ENCODE measurements at places on chromosomes 5 and 9.

- no peak for DNase-seq
Observed at GRCh38 chr5:140147460-140147859, 21.7 kb downstream of the IGIP start.

DNA sequence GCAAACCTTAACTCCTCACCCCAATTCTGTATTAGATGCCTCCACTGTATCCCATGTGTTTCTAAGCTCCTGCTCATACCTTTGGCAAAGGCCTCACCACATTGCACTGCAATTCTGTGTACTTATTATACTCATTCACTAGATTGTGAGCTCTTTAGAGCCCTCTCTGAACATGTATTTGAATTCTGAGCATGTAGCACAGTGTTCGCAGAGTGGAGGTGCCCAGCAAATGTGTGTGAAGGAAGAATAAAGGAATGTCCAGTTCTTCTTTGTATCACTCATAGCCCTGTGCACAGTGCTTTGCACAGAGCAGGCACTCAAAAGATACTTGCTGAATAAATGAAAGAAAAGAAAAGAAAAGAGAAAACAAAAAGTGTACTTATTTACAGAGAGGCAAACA, 301.1 kb upstream of the EFNA5 start:
- DNase-seq, result no peak

DNA sequence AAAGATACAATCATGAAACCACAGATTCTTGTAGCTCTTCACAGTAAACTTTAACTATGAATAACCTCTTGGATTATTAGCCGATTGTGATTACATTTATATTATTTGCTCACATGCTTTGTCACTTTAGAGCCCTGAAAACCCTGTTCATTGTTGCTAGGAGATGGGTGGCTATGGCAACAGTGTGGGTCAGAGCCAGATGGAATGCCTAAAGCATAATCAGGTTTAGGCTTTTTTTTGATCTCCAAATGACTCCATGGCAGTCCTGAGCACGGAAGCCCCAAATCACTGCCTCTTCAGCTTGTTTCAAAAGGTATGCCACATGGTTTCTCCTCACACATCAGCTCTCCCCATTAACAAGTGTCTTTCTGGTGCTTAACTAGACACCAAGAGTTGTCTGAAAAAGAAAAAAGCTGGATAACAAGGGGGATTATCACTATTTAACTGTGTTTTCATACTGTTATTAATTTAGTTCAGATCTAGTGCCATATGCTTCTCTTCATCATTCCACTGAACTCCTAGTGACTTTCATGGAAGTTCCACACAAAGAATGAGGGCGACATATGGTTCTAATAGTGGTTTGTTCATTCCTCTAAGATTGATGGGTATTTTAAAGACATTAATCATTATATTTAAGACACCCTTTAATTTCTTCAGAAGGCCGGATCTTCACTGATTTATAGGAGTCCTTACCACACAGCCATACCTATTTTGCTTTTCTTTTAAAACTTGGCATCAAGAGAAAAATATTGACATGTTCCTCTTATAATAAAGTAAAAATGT, 88.8 kb upstream of the PAM start:
- peak; percentile 31 for DNase-seq

GRCh38 chr9:108727580-108728111, 128.1 kb downstream of the ACTL7B start:
- DNase-seq, result no peak

- DNase-seq, result no peak
Observed at GRCh38 chr5:93192087-93192486, 388.9 kb downstream of the NR2F1-AS1 start.

DNA sequence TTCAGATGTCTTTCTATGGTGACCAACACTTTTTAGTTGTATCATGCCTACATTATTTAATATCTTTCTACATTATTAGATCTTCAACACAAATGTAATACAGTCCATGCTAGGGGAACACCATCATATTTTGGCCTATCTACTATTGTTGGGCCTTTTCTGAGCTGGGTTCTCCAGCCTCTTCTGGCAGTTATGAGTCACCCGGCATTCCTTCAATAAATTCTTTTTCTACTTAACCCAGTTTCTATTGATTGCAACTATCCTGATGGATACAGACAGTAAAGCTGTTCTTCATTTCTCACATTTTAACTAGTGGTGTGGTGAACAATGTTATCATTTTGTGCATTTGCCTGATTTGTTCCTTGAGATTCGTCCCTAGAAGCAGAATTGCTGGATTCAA, 529.3 kb downstream of the BNC2 start:
- no peak for DNase-seq

DNA sequence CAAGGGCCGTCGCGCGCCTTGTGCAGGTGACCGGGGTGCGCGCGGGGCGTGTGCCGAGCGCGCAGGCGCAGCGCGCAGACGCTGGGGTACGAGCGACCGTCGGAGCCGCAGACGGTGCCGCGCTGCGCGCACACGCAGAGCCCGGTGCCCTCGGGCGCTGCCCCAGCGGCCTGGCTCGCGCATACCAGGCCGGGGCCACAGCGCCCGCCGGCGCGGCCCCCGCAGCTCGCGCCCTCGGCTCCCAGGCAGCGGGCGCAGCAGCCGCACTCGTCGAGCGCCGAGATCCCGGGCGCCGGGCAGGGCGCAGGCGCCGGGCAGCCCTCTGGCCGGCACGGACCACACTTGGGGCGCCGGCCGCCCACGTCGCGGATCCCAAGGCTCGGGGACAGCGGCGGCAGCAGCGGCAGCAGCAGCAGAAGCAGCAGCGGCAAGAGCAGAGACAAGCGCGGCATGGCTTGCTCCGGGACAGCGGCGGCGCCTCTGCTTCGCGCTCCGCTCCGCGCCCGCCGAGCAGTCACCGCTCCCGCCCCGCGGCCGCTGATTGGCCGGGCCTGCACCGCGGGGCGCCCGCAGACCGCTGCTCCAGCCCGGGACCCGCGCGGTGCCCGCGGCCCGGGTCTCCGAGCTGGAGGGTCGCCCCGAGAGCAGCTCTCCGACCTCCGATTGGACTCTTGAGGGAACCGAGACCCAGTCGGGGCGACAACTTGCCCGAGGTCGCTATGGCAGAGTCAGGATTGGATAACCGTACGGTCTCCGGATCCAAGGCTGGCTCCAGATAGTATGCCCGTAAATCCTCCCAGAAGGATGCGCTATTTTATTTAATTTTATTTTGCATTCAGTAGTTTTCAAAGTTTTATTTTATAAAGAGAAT, at the start of gene IGFBPL1:
IGFBPL1 (minus strand) TSS at position 482 of the 871 bp plus-strand sequence; CDS start at position 452, 30 bp downstream.
- no peak for DNase-seq

GRCh38 chr5:29899583-29899982, 1293.9 kb upstream of the CDH6 start:
- DNase-seq, result no peak

DNA sequence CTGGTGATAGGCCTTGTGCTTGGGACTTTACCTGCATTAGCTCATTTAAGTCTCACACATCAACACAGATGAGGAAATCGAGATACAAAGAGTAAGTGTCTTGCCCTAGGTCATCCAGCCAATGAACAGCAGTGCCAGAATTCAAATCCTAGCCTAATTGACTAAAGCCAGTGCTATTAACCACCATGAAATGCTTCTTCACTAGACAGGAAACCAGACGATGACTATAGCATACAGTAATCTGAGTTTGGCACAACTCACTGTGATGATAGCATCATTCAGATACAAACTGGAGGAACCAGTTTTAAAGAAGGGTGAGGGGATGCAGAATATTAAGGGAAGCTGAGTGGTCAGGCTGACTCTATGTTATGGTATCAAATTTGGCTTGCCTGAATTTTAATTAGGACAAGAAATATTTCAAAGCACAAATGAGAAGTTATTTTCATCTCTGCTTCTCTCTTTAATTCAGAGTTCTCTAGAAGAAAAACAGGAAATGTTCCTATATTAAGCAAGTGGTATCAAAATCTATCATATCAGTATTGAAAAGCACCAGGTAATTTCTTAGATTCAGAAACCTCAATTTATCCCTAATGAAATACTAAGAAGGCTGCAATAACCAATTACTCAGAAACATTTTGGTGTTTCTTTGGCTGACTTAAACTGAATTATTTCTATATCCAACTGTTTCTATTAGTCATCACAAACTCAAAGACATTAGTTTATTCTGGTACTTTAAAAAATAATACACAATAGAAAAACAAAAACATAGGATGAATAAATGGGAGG, 147.0 kb upstream of the RASA1 start:
- no peak for DNase-seq

DNA sequence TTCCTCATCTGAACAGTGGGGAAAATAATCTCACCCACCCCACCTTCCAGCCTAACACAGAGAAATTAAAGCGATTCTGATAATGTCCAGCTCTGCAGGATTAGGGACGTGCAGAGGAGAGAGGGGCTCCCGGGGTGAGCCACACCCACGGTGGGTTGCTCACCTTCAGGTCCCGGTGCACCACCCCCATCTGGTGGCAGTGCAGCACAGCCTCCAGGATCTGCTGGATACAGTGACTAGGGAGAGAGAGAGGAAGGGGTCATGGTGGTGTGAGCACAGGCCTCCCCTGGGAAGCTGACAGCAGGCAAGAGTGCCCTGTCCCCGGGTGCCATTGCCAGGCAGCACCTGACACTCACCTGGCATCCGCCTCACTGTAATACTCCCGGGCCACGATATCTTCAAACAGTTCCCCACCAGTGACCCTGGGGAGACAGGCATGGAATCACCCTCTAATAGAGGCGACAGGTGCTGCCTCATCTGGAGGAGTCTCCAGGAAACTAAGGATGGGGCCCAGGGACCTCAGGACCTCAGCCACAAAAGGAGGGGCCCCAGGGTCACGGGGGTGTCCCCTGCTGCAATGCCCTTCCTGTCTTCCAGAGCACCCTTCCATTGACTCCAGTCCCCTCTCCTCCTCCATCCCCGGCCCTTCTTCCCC, 33.0 kb downstream of the CAMK2A start:
- no peak for DNase-seq

DNA sequence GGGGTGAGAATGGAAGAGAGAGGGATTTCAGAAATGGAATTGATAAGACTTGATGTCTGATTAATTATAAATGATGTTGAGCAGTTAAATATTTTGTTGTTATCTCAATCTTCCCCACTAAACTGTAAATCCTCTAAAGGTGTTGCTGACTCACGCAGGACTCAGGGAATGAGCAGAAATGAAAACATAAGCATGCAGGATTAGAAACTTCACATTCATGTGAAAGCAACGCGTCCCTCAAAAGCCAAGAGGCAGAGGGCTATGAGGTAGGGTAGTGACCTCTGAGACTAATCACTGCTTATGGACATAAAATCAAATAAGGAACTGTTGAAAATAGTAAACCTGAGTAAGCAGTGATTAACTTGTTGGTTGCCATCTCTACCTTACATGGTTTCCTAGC, 21.1 kb downstream of the ADAMTSL1 start:
- DNase-seq, result no peak

GRCh38 chr5:77638763-77639671, 504 bp upstream of the OTP start:
- DNase-seq, result no peak

GRCh38 chr9:100309992-100310391, 42.8 kb downstream of the TEX10 start:
- DNase-seq, result no peak

- no peak for DNase-seq
Observed at GRCh38 chr9:104883169-104883568, 44.8 kb downstream of the ABCA1 start.

- no peak for DNase-seq
Observed at GRCh38 chr9:128554155-128554862, 1.9 kb downstream of the SPTAN1 start.

- DNase-seq, result no peak
Observed at GRCh38 chr5:151706906-151707305, 20.2 kb upstream of the SPARC start.

- no peak for DNase-seq
Observed at GRCh38 chr5:137838976-137839375, 28.7 kb upstream of the MYOT start.

GRCh38 chr5:13045897-13046551, 898.5 kb downstream of the DNAH5 start:
- DNase-seq, result no peak

DNA sequence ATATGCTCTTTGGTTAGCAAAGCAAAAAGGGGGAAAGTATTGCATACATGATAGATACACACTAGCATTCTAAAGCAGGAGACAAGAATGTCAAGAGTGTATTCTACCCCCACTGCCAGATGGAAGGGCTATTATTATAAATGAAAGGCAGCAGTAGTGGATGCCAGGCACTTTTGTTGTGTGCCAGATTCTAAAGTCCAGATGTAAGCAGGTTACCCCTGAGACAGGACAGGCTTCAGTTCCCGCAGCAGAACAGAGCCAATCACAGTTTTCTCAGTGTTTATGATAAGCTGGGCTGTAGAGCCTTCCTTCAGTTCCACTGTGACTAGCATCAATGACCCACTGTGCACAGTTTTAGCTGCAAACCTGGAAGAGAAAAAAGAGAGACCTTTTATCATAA, 226.6 kb upstream of the TBCA start:
- no peak for DNase-seq

DNA sequence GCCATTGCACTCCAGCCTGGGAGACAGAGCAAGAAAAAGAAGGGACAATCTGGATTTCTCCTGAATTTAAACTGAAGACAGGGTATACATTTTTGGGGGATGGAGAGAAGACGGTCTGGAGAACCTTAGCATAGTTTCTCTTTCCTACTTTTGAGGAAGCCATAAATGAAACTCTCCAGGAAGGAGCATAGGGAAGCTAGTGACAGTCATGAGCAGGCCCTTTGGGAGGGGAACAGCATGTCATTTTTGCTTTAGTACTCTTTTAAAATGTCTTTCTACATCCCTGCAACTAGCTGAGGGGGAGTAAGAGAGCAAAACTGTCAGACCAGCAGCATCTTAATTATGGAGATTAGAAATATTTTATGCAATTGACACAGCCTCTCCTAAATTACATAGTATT, 8.2 kb upstream of the SLC44A1 start:
- DNase-seq, result no peak

GRCh38 chr5:148615644-148616275, 38.6 kb downstream of the HTR4 start:
- DNase-seq, result no peak

DNA sequence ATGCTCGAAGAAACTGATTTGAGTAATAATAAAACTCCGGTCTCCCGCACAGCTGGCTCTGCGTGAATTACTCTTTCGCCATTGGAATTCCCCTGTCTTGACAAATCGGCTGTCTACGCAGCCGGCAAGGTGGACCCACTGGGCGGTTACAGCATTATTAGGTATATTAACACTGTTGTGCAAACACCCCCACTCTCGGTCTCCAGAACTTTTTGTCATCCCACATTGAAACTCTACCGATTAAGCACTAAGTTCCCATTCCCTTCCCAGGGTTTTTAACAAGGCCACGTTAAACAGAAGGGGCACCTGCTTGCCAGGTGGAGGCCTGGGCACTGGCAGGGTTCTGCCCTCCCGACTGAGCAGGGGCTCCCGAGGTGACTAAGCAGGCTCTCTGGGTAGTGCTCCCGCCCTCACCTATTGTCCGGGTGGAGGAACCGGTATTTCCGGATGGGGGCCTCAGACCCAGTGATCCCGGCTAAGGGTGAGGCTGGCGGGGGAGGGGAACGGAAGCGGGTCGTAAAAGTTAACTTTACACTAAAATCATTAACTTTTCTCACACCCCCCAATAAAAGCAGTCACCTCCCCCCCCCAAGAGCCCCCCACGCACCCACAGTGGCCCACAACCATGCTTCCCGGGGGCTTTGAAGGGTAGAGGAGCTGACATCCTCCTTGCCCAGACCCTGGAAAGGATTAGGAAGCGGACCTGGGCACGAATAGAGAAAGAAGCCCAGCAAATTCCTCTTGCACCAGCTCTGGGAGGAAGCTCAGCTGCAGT, 53.5 kb upstream of the TJP2 start:
- DNase-seq, result no peak

Data from right renal cortex interstitium (tissue), 3 donors.